Stimulated activated naive CD8-positive, alpha-beta T cell treated with anti-CD3 and anti-CD28 coated beads, Interleukin-15, Interleukin-2, amounts not matched to agents 100 U/mL and 50 U/mL, for 24 hours (primary cell): ENCODE measurements at places on chromosomes 11 and 22.
A peak's percentile ranks its signal among the peaks of the same experiment; 100 is the strongest.

GRCh38 chr11:17638311-17638710 lies 81.1 kb upstream of the MYOD1 start:
- DNase-seq, result no peak

- no peak for DNase-seq
Measured at GRCh38 chr11:132605825-132606570, 926.3 kb downstream of the OPCML start.

DNA sequence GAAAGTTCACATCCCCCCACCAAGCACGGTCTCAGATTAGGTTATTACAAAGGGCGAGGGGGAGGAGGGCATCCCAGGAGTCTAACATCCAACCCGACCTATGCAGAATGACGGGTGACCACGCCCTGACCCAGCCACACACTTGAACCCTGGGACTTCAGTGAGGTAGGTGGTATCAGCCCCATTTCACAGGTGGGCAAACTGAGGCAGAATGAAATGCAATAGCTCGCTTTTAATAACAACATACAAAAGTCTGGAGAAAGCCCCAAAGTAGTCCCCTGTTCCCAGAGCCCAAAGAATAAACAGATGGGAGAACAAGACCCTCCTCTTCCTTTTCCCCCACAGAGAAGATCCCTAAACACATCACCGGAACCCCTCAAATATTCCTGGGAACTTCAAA lies 31.9 kb downstream of the NUP50 start:
- no peak for DNase-seq

- no peak for DNase-seq
Measured at GRCh38 chr22:17748555-17749353, 25.5 kb downstream of the BID start.

DNA sequence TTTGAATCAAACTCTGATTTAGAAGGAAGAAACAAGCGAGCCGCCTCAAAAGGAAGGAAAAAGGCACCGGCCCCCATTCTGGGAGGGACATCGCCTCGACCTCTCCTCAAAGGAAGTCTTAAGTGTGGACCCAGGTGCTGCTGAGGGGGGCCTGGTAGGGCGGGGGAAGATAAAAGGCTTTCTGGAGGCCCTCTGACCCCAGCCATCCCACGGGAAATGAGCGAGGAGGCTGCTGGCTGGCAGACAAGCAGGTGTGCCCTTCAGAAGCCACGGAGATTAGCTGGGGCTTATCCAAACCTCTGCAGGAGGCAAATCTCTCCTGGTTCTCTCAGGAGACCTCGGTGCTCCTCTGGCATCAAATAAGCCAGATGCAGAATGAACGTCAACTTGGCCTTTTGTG lies 171.4 kb upstream of the BLID start:
- no peak for DNase-seq

GRCh38 chr11:133547808-133548494 lies 15.7 kb upstream of the OPCML start:
- DNase-seq, result no peak

- DNase-seq, result no peak
Measured at GRCh38 chr11:12516387-12517105, 139.2 kb downstream of the PARVA start.

DNA sequence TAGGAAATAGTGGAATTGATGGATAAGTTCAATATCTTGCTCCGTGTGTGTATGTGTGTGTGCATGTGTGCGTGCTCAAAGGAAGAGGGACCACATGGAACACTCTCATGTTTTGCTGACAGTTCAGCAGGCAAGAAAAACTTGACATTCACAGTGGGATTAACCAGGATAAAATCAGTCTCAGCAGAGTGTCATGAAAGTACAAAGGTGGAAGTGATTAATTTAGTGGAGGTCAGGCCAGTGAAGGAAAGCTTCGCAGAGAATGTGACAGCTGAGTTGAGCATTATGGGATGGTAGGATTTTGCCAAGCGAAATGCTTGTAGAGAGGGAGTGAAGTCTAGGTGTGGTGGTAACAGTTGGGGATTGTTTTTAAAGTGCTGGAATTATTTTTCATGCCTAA lies 15.7 kb upstream of the FBXO3 start:
- no peak for DNase-seq

- peak; percentile 75 for DNase-seq
Measured at GRCh38 chr11:122703541-122704272, 48.2 kb downstream of the UBASH3B start.
